Small intestine (tissue), 16 donors: ENCODE measurements at places on chromosomes 2 and 18. TPM values are rescaled to one million over a fixed set of nuclear protein-coding genes. Genes with fewer than 3 reads are reported as not detected.

SERPINB4 gene
- polyA plus RNA-seq: not detected

TCF23 gene
- polyA plus RNA-seq: not detected

SERPINB3 gene
- 0.81 TPM for polyA plus RNA-seq

RABL2A gene
- polyA plus RNA-seq: 34.7 TPM

RTP5 gene
- not detected for polyA plus RNA-seq

ERMN gene
- not detected for polyA plus RNA-seq

TNFRSF11A gene
- 23.5 TPM for polyA plus RNA-seq

TEX44 gene
- not detected for polyA plus RNA-seq

- DNase-seq: no peak
These were observed 67.2 kb upstream of the SMAD7 start for GRCh38 chr18:49017813-49018553.

DNA sequence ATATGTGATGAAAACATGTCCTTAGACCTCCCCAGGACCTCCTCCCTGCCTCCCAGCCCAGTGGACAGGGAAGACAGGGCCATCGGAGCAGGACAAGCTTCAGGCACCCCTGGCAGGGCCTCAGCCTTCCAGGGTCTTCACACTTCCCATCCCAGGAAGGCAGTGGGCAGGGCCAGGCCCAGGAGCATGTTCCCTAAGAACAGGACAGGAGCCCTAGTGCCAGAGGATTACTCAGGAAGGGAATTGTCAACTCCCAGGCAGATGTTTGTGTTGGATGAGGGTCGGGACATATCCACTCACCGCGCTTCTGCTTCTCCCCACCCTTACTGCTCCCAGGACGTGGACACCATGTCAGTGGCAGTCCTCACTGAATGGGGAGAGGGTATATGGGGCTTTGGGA lies 138.9 kb downstream of the TNS1 start:
- no peak for DNase-seq

DNA sequence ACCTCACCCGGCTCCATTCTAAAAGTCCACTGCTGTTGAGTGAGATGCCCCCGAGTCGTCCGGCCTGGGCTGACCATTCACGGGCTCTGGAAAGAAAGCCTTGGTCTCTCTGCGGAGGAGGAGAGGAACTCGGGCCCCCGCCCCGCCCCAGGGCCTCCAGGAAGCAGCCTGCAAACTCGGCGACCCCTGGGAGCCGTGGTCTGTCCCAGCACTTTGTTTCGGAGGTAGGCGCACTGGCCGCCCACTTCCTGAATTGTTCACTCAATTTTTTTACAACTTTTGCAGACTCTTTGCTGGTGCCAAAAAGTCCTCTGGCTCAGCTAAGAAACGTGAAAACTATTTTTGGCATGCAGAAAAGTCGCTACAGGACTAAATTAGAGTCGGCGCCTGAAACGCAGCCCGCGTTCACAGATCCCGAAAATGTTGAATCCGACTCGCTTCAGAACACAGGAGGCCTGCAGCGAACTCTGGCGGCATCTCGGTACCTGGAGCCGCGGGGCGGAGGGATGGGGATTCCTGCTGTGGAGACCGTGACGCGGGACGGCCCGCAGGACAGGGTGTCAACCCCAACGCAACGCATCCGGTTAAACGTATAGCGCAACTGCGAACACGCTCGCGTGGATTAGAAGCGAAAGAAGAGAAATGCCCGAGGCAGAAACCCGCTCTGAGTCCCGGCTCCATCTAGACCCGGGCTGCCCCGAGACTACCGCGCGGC lies 1.5 kb downstream of the PXDN start:
- no peak for DNase-seq

DNA sequence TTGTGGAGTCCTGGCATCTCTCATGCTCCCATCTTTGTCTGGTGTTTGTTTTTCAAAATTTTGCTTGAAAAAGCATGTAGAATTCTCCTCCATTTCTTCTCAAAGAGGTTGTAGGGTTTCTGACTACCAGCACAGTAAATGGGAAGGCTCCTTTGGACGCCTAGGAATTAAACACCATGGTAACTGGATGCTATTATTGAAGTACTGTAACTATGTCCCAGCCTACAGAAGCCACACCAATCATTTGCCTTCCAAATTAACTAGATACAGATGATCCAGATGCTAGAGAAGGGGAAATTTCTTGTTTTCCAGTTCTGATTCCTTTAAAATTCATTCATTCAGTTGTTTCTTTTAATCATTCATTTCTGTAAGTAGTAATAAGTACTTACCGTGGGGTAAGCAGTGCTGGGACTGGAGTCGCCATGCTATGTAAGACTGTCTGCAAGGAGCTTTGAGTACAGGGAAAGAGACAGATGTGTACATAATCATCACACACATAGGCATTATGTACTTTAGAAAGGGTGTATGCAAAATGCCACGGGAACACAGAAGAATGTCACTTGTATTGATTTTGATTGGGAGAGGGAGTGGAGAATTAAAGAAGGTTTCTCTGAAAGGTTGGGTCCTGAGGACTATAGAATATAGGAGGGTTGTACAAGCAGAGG lies 49.6 kb downstream of the KIF5C start:
- DNase-seq: no peak

DNA sequence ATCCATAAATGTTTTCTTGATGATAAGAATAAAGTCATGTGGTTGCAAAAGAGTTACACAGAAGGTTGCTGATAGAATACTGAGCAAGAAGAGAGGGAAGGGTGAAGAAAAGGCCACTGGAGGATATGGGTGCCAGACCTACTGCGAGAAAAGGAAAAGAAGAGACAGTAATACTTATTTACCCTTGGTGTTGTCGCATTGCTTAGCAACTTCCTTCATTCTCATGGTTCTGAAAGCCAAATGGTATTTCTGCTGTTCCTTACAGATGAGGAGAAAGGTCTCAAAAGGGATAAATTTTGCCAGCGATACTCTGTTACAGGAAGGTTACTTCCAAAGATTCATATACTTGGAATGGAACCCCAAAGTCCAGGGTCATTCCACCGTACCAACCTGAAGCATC lies 62.5 kb downstream of the LHCGR start:
- DNase-seq: no peak

DNA sequence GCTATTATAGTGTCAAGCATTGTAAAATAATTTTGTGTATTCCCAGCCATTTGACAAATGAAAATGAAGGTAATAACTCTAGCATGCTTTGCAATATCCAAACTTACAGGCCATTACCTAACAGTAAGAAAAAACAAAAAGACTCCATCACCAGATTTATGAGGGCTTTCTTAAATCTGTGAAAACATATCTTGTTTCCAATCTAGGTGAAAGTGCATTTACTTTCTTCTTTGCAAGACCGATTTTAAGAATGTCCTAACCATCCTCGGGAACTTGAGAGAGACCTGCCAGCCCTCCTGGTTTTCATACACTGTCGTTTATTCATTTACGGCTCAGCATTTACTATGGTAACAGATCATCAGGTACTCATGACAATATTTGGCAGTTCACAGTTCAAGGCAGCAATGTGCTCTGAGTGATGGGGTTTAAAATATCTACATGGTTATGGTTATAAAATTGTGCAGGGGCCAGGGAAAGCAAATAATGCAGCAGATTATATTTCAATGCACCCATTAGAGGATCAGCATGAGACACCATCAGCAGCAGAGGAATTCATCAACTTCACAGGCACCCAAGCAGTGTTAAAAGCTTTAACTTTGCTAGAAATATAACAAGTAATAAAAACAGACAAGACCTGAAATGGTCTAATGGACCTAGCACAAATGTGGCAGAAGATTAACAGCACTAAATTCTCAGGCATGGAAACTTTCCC lies 34.4 kb upstream of the PARD3B start:
- no peak for DNase-seq

- DNase-seq: peak; percentile 9
These were observed 12.8 kb upstream of the ARL5A start for GRCh38 chr2:151841047-151841424.

- peak; percentile 98 for DNase-seq
These were observed at the start of gene SFXN5 for GRCh38 chr2:73071360-73072128. Gene SFXN5 (minus strand): TSS chr2:73071712. CDS start chr2:73071705, 7 bp downstream.

GRCh38 chr2:127700527-127701192 lies 637 bp upstream of the SFT2D3 start:
- DNase-seq: peak; percentile 91

- DNase-seq: no peak
These were observed 150.2 kb upstream of the ZEB2 start for GRCh38 chr2:144670080-144670479.

GRCh38 chr2:45199973-45200372 lies 190.7 kb upstream of the SIX2 start:
- DNase-seq: no peak

DNA sequence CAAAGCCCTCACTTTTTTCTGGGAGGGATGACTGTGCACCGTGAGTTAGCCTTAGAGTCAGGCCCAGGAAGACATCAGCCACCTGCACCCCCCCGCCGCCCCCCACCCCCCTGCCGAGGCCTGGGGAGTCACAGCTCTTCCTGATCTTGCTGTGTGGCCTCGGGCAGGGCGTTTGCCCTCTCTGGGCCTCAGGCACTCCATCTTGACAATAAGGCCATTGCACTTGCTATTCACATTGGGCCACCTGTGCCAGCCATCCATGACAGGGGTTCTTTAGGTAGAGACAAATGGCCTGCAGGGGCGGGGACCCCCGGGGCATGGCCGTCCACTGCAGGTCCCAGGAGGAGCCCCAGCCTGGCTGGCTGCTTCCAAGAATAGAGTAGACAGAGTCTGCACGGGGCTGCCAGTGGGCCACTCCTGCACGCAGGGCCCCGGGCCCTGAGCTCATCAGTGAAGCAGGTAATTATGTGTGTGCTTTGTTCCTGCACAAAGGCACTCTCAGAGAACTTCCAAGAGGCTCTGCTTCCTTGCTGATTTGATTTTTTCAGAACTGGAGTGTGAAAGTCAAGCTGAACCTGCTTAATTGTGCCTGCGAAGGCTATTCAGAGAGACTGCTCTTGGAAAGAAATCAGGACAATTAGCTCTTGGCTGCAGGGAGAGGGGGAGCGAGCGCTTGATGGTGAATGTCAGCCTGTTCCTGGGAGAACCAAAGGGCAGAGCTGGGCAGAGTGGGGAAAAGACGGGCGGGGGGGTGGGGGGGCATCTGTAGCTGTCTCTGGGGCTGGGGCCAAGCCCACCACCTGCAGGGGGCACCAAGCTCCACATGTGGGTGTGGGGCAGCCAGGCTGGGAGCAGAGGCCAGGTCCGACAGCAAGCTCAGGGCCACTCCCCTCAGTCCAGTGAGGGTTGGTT lies 40.3 kb downstream of the RRM2 start:
- no peak for DNase-seq

GRCh38 chr2:27148801-27149439 lies at the start of gene TCF23:
Gene TCF23 (plus strand): TSS chr2:27149004. CDS start chr2:27149134, 130 bp downstream.
- DNase-seq: no peak

GRCh38 chr2:234329202-234329960 lies 167.5 kb downstream of the ARL4C start:
- DNase-seq: no peak

- no peak for DNase-seq
These were observed 80.8 kb upstream of the PAPOLG start for GRCh38 chr2:60675301-60675700.

GRCh38 chr2:209663656-209664055 lies 108.0 kb upstream of the UNC80 start:
- no peak for DNase-seq

- DNase-seq: no peak
These were observed 64.4 kb downstream of the TRABD2A start for GRCh38 chr2:84816426-84817026.

GRCh38 chr2:120880381-120880780 lies 144.7 kb downstream of the GLI2 start:
- no peak for DNase-seq

DNA sequence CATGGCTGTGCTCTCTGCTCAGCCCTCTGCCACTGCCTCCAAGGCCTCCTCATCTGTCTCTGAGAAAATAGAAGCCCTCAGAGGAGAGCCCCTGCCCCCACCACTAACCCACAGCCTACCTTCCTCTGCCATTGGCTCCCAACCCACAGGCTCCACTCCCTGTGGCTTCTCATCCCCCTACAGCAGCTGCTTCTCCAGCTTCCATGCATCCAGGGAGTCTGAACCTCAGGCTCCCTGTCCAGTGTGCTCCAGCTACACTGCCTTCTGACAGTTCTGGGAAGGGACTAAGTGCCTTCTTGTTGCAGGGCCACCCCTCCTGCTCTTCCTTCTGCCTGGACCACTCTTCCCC lies 29.3 kb downstream of the COL6A3 start:
- DNase-seq: no peak

- DNase-seq: no peak
These were observed 69.8 kb downstream of the ARHGEF33 start for GRCh38 chr2:38959466-38959865.

DNA sequence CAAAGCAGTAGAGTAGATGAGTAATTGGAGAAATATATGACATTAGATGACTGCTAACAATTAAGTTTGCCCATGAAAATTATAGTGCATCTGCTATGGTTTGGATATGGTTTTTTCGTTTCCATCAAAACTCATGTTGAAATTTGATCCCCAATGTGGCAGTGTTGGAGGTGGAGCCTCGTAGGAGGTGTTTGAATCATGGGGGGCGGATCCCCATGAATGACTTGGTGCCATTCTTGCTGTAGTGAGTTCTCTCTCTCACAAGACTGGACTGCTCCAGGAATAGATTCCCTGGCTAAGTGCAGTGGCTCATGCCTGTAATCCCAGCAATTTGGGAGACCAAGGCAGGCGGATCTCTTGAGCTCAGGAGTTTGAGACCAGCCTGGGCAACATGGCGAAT lies 9.7 kb upstream of the CUL3 start:
- no peak for DNase-seq

- peak; percentile 49 for DNase-seq
These were observed 40.0 kb downstream of the ICA1L start for GRCh38 chr2:202831242-202832220.

DNA sequence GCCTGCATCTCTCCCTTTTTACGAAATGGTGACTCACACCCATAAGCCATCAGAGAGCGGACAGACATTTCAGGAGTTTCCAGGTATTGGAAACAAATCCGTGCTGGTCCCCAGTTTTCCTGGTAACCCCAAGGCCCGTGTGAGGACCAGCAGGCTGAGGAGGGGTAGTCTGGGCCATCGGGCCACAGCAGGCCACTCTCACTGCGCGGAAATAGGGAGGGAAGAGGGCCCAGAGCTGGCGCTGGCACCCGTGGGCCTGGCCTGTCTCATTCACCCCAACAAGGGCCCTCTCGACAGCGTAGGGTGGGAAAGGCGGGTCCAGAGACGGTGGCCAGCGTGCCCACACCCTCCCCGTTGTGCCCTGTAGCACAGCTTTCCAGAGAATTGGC lies 13.7 kb upstream of the FAHD2A start:
- DNase-seq: no peak

DNA sequence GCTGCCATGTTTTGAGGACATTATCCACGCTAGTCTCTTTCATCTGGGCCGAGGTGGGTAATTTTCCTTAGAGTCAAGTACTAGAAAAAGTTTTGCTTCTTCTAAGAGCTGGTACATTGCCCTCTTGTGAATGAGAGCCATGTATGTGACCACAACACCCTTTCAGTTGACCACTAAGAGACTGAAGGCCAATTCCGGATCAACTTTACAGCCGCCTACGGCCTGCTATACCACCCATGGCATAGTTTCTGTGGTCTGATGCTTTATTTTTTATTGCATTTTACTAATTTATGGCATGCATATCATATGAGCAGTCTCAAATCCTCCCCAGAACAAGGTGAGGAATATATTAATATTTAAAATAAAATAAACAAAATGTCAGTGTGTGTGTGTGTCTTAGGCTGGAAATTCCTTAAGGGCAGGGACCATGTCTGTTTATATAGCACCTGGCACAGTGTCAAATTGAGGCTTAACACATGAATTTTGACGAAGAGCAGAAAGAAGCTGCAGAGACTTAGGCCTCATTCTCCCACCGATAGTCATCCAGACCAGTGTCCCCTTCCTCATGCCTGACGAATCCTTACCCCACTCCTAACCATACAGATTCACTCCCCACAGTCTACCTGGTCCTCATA lies 35.4 kb downstream of the PSD4 start:
- no peak for DNase-seq

- DNase-seq: no peak
These were observed 63.0 kb upstream of the DSC1 start for GRCh38 chr18:31225668-31226067.
